ENCODE measurements at places on chromosomes 5 and 9.
A peak's percentile ranks its signal among the peaks of the same experiment; 100 is the strongest.

DNA sequence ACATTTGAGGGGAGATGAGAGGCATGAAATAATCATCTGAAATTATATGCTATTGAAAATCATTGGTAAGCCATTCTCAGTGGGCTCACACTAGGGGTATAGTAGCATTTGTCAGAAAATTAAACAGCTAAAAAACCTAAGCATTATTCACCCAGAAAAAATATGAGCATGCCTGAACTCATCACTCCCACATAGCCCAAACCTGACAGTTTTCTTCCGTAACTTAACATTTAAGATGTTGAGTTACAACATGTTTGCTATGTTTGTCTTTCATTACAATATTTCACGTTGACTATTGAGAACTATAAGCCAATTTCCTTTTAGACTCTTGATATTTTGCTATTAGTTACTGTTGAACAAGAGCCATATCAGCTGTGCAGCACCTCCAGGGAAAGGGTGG lies 23.5 kb upstream of the GHR start:
- no peak for DNase-seq

DNA sequence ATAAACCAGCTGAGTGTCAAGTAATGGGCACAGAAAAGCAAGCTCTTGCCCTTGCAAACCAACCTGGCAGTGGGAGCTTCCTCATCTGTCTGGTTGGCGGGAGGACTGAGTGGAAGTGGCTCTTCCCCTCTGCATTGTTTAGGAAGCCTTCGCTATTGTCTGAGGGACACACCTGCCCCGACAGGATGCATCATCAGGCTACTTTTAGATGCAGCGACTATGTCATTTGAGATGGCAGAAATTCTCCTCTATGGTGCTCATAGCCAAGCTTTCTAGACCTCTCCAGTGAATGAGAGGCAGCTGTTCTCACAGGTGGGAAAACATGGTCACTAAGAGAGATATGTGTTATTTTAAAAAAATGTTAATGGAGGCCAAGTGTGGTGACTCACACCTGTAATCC lies 104.0 kb downstream of the DOCK8 start:
- no peak for DNase-seq

DNA sequence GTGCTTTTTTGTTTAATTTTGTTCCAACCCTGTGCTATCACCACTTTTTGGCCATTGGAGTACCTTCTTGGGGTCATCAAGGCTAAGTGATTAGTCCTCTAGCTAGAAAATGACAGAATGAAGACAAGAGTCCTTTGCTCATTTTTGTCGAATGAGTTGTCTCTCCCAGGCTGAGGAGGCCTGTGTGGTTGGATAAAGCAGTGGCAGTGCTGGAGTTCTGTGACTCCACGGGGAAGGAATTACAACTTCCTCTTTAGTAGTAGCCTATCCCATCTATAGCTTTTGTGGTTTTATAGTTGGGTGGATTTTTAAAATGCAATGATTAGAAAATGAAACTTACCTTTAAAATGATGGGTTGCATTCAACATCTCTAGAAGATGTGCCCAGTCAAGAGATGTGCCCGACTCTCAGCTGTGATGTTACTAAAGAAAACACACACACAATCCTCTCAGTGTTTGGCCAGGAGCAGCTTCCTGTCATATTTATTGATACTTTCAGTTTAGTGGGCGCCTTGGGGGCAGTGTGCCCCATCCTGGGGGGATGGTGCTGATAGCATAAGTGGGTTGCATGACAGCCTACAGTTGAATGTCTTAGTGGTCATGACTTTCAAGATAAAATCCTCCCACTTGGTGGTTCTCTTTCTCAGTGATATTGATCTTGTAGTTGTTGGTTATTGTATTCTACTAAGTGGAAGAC lies 11.9 kb downstream of the OTULINL start:
- no peak for DNase-seq

DNA sequence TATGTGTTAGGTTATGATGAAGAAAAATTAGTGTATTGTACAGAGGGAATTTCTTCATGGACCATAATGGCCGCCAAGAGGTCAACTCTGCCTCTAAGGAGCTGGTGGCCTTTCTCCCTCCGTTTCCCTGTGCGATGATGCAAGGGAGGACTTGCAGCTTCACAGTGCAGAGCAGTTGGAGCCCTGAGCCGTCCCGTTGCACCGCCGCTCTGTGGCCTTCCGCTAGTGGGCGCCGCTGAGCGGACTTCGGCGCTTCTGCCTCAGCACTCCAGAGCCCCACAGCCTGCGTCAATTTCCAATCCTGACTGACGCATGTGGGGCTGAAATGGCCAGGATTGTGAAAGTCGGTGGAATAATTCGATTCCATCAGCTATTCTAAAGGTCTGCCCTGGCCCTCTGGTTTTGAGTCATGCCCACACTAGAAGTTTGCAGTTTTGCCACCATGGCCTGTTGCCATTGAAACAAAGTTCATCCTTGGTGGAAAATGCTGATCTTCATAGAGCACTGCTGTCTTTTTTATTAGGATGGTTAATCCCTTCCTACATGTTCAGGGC lies 22.7 kb upstream of the LECT2 start:
- DNase-seq: no peak

DNA sequence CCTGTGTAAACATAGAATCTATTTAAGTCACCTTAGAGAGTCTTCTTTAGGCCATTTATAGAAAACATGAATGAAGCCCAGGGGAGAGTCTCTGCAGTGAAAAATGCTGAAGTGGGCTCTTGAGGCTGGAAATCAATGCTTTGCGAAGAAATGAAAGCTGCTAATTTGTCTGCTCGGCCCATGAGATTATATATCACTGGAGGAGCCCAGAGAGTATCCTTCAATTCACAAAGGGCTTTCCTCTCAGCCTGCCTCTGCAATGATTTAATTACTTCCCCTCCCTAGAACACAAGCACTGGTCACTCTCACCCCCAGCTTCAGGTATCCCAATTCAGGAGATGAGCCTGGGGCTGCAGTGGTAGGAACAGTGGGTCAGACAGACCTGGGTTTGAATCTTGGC lies 8.2 kb upstream of the DRD1 start:
- no peak for DNase-seq

DNA sequence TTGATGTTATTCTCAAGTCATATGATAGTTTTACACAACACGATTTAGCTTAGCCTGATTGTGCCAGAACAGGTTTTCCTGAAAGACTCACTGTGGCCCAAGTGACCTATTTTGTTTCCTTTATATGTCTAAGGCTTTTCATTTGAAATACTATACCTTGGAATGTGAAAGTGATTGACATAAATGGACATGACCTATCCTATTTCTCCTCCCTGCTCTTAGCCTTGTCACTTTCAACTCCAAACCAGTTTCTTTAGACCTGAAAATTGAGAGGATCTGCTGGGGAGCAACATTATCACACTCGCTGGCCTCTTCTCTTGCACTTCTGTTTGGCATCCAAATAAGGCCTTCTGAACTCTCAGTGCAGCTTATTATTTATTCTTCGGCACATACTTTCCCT lies 496.8 kb downstream of the MAT2B start:
- no peak for DNase-seq

GRCh38 chr5:73780302-73781080 lies 154.5 kb downstream of the ARHGEF28 start:
- DNase-seq: no peak

- DNase-seq: no peak
Observed at GRCh38 chr5:154542581-154542980, 64.6 kb upstream of the HAND1 start.

- peak; percentile 50 for DNase-seq
Observed at GRCh38 chr5:84131372-84131771, 253.3 kb downstream of the EDIL3 start.

DNA sequence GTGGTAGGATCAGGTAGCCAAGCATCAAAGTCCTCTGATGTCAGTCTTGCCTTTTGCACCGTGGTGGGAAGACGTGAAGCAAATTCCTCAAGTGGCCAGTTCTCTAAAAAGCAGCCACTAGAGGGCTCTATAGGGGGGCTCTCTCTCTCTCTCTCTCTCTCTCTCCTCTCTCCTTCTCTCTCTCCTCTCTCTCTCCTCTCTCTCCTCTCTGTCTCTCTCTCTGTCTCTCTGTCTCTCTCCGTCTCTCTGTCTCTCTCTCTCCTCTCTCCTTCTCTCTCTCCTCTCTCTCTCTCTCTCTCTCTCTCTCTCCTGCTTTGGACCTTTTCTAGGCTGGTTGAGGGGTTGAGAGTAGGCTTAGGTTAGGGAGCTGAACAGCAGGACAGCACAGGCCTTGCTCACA lies 13.9 kb upstream of the OSMR start:
- DNase-seq: peak; percentile 13

DNA sequence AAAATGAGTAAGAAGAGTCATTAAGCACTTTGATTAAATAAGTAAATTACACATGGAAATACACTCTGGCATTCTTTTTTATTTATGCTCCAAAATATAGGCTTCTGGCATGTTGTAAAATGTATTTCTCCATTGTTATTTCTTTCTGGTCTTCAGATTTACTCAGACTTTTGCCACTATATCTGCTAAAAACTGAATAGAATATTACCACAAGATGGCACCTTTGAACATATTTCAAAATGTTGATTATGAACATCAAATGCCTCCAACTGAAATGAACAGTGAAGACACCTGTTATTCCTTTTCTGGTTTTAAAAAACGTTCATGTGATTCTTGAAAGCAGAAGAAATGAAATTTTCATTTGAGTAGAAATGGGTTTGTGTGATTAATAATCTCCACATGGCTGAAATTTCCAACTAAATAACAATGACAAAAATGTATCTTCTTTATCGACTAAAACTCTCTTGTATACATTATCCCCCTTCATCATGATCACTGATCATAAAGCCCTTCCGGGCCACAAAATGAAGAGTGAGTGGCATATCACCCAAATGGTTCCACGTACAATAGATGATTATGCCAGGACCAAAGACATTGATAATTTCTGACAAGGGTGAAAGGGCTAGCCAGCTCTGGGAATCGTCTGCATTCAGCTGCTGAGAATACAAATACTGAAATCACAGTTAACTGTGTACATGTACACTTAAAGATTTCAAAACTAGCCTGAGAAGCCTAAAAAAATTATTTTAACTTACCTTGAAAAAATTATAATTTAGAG lies 23.8 kb downstream of the TYRP1 start:
- no peak for DNase-seq

- DNase-seq: no peak
Observed at GRCh38 chr9:32251539-32251938, 132.9 kb upstream of the ACO1 start.

GRCh38 chr5:44919560-44919959 lies 110.8 kb downstream of the MRPS30 start:
- DNase-seq: no peak

DNA sequence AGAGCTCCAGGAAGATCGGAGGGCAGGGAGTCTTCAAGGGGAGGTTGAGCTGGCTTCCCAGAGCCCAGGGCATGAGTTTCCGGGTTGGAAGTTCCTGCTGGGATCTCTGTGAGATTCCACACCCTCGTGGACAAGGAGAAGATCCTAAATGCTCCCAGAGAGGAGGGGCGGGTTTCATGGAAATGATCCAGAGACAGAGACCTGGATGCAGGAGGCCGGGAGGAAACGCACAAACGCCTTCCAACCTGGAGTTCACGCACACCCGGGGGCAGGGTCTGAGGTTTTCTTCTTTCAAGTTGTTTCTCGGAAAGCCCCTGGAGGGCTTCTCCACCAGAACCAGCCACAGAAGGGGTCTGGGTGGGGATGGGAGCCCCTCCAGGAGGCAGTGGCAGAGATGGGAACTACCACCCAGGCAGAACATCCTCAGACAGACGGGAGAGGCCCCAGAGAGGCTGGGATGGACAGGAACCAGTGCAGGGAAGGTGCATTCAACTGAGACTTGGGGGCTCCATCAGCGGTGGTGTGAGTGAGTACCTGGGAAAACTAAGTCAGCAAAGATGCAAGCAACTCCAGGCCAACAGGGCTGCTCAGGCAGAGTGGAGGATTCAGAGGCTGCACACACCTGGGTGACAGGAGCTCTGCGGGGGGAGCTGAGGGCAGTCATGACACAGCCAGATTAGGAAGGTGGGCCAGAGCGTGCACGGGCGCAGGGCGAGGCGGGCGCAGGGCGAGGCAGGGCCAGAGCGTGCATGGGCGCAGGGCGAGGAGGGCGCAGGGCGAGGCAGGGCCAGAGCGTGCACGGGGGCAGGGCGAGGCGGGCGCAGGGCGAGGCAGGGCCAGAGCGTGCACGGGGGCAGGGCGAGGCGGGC lies 52.1 kb upstream of the EXOC3 start:
- no peak for DNase-seq

- DNase-seq: no peak
Observed at GRCh38 chr5:151255621-151256286, 2.8 kb downstream of the GM2A start.

DNA sequence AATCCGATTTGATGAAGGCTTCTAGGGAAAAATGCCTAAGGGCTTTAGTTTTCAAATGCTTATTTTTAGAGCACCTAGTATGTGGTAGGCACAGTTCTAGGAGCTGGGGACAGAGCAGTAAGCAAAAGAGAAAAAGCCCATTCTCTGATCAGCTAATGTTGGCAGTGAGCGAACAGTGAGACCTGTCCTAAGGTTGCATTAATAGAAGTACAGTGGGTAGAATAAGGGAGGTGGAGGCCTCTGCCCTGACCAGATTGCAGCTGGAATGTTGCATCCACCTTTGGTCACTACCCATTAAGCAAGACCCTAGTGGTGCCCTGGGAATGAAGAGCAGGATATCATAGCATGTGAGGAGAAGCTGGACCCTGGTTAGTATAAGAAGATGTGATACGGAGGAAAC lies 20.1 kb downstream of the IL9 start:
- no peak for DNase-seq

DNA sequence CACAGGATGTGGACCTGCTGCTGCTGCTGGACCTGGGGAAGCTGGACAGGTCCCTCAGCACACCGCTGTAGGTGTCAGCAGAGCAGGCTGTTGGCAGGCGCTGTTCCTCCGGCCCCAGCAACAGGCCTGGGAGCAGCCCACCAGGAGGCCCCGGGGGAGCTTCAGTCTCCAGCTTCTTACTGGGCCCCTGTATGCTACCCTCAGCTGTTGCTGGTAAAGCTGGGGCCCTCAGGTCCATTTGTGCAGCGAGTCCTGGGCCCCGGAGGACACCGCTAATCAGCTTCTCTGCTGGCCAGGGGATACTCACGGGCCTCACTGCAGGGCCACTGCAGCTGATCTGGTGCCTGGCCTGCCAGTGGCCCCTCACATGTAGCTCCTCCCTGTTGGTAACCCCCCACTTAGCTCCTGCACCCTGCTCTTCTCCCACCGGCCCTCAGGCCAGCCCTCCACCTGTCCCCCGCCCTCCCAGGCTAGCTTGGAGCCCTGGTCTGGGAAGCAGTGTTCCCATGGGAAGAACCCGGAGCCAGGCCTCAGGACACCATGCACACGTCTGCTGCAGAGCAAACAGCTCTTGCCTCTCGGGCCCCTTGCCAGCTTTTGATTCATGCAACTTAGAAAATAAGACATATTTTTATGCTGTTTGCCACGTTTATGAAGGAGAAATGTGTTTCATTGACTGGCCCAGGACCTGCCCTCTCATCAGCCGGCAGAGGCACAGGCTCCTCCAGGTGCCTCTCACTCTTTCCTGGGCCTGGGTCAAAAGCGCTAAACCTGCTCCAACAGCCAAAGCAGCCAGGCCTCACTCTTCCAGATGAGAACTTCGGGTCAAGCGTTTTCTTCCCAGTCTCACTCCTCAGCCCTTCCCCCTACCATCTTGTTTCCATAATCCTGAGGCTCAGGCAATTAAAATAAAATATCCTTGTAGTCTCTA lies 61.0 kb upstream of the ADAMTS2 start:
- no peak for DNase-seq
